BJ (cell line): ENCODE measurements at places on chromosomes 13 and 19. TPM values are rescaled to one million over a fixed set of nuclear protein-coding genes. Genes with fewer than 3 reads are reported as not detected.

DNA sequence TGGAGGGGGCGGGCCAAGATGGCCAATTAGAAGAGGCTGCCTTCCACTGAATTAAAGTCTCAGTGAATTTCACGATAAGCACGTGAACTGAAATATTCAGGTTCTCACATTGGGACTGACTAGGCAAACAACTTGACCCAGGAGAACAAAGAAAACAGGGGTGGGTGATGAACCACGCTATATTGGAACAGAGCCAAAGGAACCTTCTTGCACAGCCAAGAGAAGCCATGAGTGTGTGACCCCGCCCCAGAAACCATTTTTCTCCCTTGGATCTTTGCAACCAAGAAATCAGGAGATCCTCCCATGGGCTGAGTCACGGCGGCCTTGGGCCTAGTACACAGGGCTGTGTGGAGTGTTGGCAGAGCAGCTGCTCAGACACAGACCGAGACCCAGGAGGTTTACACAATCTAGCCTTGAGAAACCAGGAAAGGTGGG is 36.8 kb downstream of the ERICH4 start:
- DNase-seq = no peak

GRCh38 chr13:51501096-51501495 is 48.3 kb upstream of the INTS6 start:
- no peak for DNase-seq

DNA sequence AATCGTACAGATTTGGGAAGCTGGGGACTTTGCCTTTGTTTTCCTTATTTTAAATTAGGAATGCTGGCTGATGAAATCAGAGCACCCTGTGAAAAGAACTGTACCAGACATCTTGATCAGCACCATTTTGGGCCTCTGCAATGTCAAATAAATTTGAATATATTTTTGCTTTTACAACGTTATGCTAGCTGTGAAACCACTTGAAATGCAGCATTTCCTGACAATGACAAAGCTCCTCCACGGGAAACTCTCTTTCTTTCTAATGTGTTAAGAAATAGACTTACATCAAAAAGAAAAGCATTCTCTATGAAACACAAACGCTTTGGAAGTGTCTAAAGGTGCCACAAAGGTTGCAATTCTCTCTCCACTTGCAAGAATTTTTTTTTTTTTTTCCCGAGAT is 47.1 kb upstream of the MAP3K10 start:
- no peak for DNase-seq

The RASL11A gene
- 37.6 and 67.0 TPM in 2 replicates for polyA plus RNA-seq

DNA sequence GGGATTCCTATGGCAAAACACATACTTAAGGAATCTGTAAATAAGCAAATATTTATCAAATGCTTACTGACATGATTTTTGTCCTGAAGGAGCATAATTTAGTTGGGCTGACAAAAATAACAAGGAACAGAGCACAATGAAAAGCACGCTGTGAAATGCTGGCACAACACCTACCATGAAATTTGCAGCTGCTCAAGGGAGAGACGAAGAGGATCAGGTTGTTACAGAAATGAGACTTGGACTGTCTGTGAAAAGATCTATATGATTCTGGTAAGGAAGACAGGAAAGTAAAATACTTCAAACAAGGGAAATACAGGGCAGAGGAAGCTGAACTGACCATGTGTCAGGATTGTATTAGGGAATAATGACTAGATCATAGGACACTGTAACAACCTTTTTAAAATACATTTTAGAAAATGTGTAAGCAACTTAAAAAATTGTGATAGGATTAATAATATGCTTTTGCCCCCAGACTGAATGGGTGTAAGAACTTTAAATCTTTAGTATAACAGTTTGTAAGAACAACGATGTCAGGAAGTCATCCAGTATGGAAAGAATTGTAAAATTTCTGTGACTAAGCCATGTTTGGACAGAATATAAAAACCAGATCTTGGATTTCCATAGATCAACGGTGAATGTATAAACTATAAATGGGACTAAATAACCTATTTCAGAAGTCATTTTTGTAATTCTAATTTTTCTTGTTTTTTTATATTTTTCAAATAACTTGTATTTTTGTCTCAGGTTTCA is 1556.0 kb downstream of the EFNB2 start:
- no peak for DNase-seq

DNA sequence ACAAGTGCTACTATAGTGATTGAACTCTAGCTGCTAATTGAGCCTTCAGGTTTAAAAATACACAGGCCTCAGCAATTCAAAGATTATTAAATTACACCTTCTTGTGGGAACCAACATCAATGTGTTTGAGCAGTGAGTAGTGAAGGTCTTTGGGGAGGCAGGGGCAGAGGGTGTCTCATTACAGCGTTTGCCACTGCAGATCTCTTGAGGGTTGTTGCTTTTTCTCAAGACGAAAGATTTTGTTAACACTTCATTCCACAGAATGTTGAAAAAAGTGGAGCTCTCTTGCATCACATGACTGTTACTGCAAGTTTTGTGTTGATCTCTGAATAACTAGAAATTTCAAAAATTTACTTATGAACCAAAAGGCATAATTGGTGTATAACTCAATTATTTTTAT is 253.6 kb downstream of the ATP8A2 start:
- no peak for DNase-seq

DNA sequence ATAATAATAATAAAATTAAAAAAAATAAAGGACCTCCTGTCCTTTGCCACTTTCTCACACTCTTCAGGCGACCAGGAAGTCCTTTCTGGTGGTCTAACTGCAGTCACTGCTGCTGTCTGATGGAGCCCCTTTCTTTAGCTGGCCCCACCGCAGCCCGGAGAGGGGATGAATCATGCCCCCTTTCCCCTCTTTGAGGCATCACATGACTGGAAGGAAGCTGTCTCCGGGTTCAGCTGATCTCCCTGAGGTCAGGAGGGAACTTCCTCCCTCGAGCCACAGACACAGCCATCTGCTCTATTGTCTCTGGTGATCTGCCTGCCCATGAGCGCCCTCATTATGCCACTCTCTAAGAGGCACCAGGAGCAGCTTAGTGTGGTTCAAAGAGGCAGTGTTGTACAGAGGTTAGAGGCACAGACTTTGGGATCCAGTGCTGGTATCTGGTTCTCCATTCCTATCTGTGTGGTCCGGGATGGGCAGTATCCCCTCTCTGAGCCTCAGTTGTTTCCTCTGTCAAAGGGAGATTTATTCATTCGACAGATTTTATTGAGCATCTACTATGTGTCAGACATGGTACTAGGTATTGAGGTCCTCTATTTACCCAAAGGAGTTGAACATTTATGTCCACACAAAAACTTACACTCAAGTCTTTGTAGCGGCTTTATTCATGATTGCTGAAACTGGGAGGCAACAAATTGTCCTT is 30.0 kb downstream of the VAV1 start:
- no peak for DNase-seq

The EDNRB gene
- not detected in 2 replicates for polyA plus RNA-seq

The DUXA gene
- polyA plus RNA-seq = not detected in 2 replicates

The TNFSF13B gene
- 0.26 and 1.0 TPM in 2 replicates for polyA plus RNA-seq

- DNase-seq = no peak
Observed at GRCh38 chr13:41858780-41859179, 102.1 kb downstream of the VWA8 start.

DNA sequence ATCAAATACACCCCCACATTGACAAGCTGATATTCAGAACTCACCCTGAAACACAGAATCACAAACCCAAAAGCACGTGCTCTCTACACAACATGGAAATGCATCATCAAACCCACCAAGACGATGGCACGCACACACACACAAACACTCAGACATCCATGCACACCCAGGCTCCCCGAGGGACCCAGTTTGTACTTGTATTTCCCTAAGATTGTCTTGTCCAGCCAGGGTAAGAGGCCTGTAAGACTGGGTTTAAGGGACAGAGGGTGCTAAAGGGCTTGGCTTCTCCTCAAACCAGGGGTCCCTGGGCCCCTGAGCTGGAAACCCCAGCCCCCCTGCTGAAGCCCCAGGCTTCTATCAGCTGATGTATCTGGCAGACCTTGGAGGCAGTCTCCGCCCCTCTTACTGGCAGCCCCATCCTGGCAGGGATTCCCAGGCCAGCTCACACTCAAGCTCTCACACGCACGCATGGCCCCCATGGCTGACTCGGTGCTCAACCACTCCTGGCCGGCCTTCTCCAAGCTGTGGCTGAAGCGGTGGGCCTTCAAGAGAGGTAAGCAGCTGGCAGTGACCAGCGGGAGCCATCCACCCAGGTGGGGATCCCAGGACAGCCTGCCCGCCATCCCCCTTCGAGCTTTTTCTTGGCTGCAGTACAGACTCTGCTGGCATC is 6.5 kb downstream of the ARHGEF18 start:
- no peak for DNase-seq

The WASF3 gene
- 9.5 and 13.0 TPM in 2 replicates for polyA plus RNA-seq

DNA sequence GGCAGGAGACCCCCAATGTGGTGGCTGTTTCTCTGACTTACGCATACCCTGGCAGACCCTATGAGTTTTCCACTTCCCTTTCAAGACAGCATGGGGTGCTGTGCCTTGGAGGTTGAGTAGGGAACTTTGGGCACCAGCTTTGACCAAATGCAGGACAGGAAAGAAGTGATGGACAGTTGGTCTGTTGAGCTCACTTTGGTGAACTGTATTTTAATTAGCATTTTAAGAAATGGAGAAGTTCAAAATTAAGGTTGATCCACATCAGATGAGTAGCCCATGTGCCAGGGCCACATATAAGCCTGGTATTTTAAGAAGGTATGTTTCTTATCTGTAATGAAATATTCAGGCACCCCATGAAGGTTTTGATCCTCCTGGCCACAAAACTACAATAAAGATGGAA is 46.1 kb upstream of the RAP2A start:
- no peak for DNase-seq

The RFPL4A gene
- not detected in 2 replicates for polyA plus RNA-seq

DNA sequence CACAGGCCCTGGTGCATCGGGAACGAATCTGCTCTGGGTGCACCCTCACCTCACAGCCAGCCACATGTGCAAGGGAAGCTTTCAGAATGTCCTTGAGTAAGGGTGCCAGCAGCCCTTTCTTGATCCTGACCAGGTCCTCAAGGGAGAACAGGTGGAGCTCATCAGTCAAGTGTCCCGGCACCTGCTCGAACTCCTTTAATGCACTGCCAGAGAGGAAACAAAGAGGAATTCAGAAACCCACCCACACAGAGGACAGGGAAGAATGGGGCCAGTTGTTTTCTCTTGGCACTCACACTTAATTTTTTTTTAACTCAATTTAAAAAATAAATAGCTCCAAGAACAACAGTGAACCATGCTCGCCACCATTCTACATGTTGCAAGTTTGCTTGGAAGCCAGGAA is 41.7 kb downstream of the RUBCNL start:
- no peak for DNase-seq

DNA sequence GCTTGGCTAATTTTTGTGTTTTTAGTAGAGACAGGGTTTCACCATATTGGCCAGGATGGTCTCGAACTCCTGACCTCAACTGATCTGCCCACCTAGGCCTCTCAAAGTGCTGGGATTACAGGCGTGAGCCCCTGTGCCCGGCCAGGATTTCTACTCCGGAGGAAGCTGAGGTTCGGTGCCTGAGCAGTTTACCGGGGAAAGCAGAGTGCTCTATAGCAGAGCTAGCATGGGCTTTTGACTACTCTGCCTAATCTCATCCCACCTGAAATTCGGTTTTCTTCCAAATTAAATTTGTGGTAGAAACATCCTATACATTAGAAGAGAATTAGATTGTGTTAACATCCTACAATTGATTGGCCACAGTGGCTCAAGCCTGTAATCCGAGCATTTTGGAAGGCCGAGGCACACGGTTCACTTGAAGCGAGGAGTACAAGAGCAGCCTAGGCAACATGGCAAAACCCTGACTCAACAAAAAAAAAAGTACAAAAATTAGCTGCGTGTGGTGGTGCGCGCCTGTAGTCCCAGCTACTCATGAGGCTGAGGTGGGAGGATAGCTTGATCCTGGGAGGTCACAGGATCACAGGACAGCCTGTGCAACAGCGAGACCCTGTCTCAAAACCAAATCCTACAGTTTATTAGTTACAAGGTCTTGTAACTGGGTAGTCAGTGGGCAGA is 1.6 kb downstream of the RPL13A start:
- DNase-seq = no peak

GRCh38 chr13:106594980-106595379 is 27.0 kb upstream of the ARGLU1 start:
- DNase-seq = no peak

The NCR1 gene
- not detected in 2 replicates for polyA plus RNA-seq

The ZNF880 gene
- 12.9 and 16.1 TPM in 2 replicates for polyA plus RNA-seq

DNA sequence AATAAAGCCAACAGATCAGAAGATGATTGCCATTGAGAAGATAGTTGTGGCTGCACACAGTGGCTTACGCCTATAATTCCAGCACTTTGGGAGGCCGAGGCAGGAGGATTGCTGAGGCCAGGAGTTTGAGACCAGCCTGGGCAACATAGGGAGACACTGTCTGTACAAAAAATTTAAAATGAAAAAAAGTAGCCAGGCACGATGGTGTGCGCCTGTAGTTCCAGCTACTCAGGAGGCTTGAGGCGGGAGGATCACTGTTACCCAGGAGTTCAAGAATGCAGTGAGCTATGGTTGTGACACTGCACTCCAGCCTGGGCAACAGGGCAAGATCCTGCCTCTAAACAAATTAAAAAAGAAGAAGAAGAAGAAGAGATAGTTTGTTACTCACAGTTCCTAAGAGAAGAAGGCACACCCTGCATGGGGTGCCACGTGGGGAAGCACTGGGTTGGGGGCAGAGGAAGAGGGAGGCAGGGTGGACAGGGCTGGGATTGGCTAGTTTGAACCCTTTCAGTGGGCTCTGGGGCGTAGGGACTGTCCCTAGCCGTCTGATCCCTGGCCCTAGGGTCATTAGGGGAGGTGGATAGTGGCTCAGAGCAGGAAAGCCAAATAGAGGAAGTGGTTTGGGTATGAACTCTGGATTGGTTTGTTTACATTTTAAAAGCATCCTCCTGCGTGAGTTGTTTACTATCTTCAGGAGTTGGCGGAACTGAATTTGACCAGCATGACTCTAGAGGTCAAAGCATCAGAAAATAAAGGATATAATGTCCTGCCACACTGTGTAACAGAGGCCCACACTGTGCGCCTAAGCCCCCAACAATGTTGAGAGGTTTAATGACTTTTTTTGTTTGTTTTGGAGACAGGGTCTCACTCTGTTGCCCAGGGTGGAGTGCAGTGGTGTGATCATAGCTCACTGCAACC is 60.5 kb upstream of the MEDAG start:
- no peak for DNase-seq

- DNase-seq = no peak
Observed at GRCh38 chr13:109867766-109868165, 81.4 kb upstream of the IRS2 start.

DNA sequence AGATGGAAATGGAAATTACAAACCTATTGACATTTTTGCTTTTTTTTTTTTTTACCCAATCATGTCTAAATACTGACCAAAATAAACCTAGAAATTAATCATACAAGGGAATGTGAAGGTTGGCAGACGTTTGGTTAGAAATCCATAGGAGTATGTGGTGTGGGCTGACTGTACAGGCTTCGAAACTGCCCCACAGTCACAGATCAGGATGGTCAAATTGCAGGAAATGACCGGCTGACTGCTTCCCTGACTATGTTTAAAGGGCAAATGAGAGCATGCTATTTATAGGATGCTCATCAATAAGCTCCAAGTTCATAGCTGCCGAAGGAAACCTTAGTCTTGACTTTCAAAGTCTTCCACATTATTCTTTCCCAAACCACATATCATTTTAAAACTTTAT is 118.4 kb downstream of the COG6 start:
- DNase-seq = no peak

- DNase-seq = no peak
Observed at GRCh38 chr19:6945733-6946132, 58.4 kb downstream of the ADGRE1 start.
